Mononuclear cell (primary cell): ENCODE measurements at places on chromosomes 3 and 15. TPM values are rescaled to one million over a fixed set of nuclear protein-coding genes. Genes with fewer than 3 reads are reported as not detected.

ACTC1 gene
- total RNA-seq, result not detected

ZNF385D gene
- total RNA-seq, result 0.21 TPM

DNAH1 gene
- total RNA-seq, result 20.9 TPM

VEPH1 gene
- total RNA-seq, result 8.8 TPM

TMED3 gene
- 32.3 TPM for total RNA-seq

KLF15 gene
- not detected for total RNA-seq

GOLGA6L10 gene
- total RNA-seq, result 1.4 TPM

C3orf49 gene
- total RNA-seq, result not detected

LRRC2 gene
- total RNA-seq, result 0.10 TPM

ZPLD1 gene
- not detected for total RNA-seq

ALG3 gene
- 14.0 TPM for total RNA-seq

FETUB gene
- not detected for total RNA-seq

DNASE1L3 gene
- total RNA-seq, result 1.6 TPM

HRG gene
- not detected for total RNA-seq

OIP5 gene
- total RNA-seq, result 0.21 TPM

RBPMS2 gene
- 0.10 TPM for total RNA-seq

OXSM gene
- total RNA-seq, result 15.1 TPM

NLGN1 gene
- 0.10 TPM for total RNA-seq

ZNF662 gene
- total RNA-seq, result 1.2 TPM

FURIN gene
- 66.7 TPM for total RNA-seq

TRA2B gene
- 496 TPM for total RNA-seq

TM4SF1 gene
- total RNA-seq, result 0.84 TPM

ST3GAL6 gene
- 5.5 TPM for total RNA-seq

MED12L gene
- total RNA-seq, result 4.0 TPM

NOX5 gene
- not detected for total RNA-seq

CLDN1 gene
- total RNA-seq, result 0.10 TPM

A4GNT gene
- not detected for total RNA-seq

SH2D7 gene
- total RNA-seq, result not detected

UROC1 gene
- total RNA-seq, result not detected

COL6A5 gene
- not detected for total RNA-seq

CELSR3 gene
- 2.6 TPM for total RNA-seq

TPRG1 gene
- 2.4 TPM for total RNA-seq

SUSD5 gene
- total RNA-seq, result under 0.01 TPM

OR5H2 gene
- not detected for total RNA-seq

HIGD2B gene
- total RNA-seq, result 0.63 TPM

TRH gene
- total RNA-seq, result 0.10 TPM

LCTL gene
- not detected for total RNA-seq

EHHADH gene
- total RNA-seq, result under 0.01 TPM

PRSS50 gene
- not detected for total RNA-seq

MB21D2 gene
- total RNA-seq, result 8.7 TPM

RBP2 gene
- not detected for total RNA-seq

ALDH1A3 gene
- total RNA-seq, result 0.10 TPM

FAM81A gene
- 0.94 TPM for total RNA-seq

TMEM45A gene
- total RNA-seq, result 0.73 TPM

POPDC2 gene
- 21.5 TPM for total RNA-seq

SYNPR gene
- not detected for total RNA-seq

CA12 gene
- total RNA-seq, result not detected

PRR20G gene
- not detected for total RNA-seq

HESX1 gene
- 0.52 TPM for total RNA-seq
